ENCODE measurements at places on chromosomes 2 and 18. TPM values are rescaled to one million over a fixed set of nuclear protein-coding genes. Genes with fewer than 3 reads are reported as not detected.

DNA sequence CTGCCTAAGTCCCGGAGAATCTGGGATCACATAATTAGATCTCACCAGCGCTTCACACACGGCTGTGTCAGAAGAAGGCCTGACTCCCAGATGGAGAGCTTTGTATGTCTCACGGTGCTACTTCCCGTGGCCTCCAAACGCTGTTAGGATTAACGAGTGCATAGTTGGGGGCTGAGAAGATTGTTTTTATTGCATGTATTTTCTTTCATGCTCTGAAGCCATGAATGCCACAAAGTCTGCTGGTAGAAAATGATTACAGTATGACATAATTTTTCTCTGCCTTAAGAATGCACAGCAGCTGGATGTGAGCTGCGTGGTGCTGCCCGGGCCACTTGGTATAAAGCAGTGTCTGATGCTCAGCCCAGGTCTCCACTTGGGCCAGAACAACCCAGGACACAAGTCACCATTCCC lies 166.5 kb downstream of the SEPTIN10 start:
- DNase-seq: peak; percentile 85

- peak; percentile 95 for DNase-seq
Observed at GRCh38 chr2:215435870-215436704, at the start of gene FN1. FN1 (minus strand) TSS chr2:215436068; CDS start chr2:215435802, 266 bp downstream.

DNA sequence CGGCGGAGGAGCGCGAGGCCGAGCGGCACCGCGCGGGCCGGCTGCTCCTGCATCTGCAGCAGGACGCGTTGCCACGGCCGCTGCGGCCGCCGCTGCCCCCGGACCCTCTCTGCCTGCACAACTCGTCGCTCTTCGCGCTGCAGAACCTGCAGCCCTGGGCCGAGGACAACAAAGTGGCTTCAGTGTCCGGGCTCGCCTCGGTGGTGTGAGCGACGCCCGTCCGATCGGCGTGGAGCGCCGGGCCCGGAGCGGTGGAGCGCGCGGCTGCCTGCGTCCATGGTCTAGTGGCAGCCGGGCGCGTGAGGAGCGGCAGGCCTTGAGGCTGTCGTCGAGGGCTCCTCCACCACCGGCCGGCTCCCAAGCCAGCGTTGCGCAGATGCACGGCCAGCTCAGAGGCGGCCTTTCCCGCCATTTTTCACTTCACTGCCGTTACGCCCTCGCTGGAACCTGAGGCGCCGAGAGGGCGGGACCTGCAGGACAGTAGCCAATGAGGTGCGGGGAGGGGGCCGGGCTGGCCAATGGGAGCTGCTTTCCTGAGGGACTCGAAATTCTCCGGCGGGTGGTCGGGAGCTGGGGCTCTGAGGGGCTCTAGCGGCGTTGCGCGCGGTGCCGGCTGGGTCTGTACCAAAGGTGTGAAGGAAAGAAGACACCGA lies 1.9 kb downstream of the TLX2 start:
- DNase-seq: no peak

GRCh38 chr18:58300867-58301266 lies 256.8 kb downstream of the NEDD4L start:
- DNase-seq: no peak

GRCh38 chr2:239289545-239289944 lies 111.3 kb downstream of the HDAC4 start:
- DNase-seq: no peak

- DNase-seq: no peak
Observed at GRCh38 chr2:159262226-159262625, 24.3 kb downstream of the WDSUB1 start.

GRCh38 chr2:86769838-86770237 lies 20.9 kb downstream of the CD8A start:
- DNase-seq: no peak

- DNase-seq: no peak
Observed at GRCh38 chr2:11787991-11788390, 41.6 kb downstream of the LPIN1 start.

DNA sequence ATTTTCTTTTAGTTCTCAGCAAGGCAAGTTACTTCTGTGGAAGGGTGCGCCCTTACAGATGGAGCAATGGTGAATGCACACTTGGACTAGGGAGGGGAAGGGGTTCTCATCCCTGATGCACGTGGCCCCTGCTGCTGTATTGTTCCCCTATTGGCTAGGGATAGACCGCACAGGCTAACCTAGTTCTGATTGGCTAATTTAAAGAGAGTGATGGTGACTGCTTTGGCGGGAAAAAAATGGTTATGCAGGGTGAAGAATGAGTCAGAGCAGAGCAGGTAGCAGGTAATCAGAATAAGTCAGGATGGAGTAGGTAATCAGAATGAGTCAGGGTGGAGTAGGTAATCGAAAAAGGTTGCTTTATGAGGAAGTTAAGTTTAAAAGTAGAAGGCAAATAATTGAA lies 171.5 kb downstream of the MTCL1 start:
- DNase-seq: no peak

GRCh38 chr2:23418461-23418911 lies 33.5 kb downstream of the KLHL29 start:
- peak; percentile 62 for DNase-seq

- DNase-seq: peak; percentile 98
Observed at GRCh38 chr2:234981197-234982095, 29.6 kb downstream of the SH3BP4 start.

DNA sequence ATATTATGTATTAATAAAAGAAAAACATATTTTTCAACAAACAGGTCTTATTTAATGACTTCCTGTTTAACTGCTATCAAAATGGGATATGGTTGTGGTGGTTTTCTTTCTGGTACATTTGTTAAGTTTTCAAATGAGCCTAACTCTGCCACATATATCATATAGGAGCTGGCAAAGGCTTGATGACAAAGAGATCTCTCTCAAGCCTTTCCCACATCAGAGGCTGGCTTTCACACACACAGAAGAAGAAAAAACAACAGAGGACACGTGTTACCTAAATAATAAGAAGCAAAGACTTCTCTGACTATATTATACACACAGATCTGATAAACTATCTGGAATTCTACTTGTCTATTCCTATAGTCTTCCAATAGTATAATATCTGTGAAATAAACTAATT lies 46.1 kb downstream of the CFAP36 start:
- no peak for DNase-seq

DNA sequence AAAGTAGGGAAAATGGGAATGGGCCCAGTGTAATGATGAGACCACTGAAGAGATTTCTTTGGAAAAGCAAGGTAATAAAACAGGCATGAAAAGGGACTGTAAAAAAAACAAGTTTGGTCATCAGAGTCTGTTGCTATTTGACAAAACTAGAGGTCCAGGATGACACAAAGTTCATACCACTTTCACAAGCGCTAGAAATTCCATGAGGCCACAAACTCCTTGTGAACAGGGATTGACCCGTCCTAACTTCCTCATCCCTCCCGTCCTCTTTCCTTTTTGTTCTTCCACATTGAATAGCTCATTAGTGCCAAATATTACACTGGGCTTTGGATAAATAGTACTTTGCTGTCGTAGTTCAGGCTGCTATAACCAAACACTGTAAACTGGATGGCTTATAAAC lies 188.8 kb upstream of the EPC2 start:
- no peak for DNase-seq

DNA sequence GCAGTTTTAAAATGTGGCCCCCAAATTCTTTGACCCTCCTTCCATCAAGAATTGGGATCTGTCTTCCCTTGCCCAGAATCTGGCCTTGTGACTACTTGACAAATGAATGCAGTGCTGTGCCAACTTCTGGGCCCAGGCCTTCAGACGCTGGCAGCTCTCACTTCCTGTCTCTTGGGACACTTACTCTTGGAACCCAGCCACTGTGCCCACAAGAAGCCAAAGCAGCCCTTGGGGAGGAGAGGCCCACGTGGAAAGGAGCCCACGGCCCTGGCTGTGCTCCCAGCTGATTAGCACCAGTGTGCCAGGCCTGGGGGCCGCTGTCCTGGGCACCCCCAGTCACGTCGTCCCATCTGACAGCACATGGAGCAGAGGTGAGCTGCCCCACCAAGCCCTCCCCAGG lies 56.6 kb downstream of the RPL37A start:
- DNase-seq: peak; percentile 89

GRCh38 chr2:233092432-233093165 lies 32.5 kb downstream of the INPP5D start:
- DNase-seq: no peak

CCL20 gene
- total RNA-seq: 1.5 TPM

STK39 gene
- total RNA-seq: 34.2 TPM

FBXO36 gene
- total RNA-seq: 0.74 TPM

MAB21L4 gene
- not detected for total RNA-seq

FANCL gene
- total RNA-seq: 25.9 TPM

FAP gene
- 1.2 TPM for total RNA-seq

SRD5A2 gene
- not detected for total RNA-seq

FBXO48 gene
- not detected for total RNA-seq

AFF3 gene
- total RNA-seq: 1.9 TPM

All from MG63 (cell line).